ENCODE measurements at places on chromosomes 5 and 9.

DNA sequence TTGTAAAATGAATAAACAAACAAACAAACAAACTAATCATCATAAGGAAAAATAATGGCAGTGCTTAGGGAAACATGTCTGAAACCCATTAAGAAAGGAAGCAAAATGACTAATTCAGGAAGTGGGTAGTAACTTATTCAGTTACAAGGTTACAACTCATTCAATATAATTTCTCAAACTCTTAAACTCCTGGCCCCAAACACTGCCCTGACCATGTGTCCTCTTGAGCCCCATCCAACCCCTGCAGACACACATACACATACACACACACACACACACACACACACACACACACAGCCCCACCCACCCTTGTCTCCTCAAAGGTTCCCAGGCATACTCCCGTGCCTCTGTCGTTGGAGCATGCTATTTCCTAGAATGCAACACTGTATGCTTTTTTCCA is 193.9 kb downstream of the SEC61B start:
- no peak for DNase-seq

- DNase-seq: peak; percentile 61
Measured at GRCh38 chr9:97615439-97616072, 17.6 kb downstream of the TSTD2 start.

- DNase-seq: no peak
Measured at GRCh38 chr9:110742741-110743371, 74.3 kb downstream of the MUSK start.

DNA sequence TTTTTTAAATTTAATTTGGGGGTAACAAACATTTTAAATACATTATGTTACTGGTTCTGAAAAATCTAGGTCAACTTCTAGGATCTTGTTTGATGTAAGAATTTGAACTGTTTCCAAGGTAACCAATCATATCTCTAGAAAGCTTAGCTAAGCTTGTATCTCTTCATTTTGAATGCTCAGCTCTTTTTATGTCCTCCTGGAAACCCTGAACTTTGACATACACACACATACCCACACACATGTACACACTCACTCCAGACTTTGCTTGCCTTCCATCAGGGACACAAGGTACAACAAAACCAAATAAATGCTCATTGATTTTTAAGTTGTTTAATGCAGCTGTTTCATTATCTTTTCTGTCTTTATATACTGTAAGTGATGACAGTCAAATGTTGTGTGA is 178.5 kb downstream of the RAB3C start:
- DNase-seq: no peak

DNA sequence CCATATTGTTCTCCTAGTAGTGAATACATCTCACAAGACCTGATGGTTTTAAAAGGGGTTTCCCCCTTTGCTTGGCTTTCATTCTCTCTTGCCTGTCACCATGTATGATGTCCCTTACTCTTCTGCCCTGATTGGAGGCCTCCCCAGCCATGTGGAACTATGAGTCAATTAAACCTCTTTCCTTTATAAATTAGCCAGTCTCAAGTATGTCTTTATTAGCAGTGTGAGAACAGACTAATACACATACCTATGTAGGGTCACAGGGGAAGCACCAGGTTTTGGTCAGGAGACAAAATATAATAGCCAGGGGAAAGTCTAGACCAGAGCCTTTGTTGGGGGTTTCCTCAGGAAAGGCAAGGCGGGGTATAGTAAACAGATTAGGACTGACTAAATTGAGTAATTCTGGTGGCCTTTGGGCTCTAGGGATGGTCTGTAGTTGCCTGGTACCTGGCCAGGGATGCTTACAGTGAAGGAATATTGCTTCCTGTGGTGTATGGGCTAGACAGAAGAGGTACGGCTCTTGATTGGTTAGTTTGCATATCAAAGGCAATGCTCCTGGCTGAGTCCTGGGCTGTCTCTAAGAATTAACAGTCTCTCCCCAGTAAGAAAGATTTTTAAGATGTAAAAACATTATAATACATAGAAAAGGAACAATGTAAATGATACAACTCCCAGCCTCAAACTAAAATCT is 254.5 kb downstream of the ELAVL2 start:
- DNase-seq: no peak

GRCh38 chr5:39558541-39558940 is 133.8 kb upstream of the DAB2 start:
- DNase-seq: no peak

DNA sequence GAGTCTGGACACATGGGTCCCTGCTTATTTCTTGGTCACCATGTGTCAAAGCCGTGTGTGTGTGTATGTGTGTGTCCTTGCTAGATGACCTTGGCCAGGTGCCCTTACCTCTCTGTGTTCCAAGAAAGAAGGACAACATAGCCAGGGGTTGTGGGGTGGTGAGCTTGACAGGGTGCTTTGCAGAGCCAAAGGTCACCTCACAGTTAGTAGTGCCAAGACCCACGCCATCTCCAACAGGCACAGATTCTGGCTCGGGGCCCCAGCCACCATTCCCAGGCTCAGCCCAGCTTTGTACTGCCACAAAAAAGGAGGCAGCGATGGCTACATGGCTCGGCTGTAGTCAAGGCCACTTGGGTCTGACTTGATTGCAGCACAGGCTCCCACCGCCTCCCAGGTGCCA is 39.5 kb downstream of the CXXC5 start:
- DNase-seq: no peak
